ENCODE measurements at places on chromosomes 2 and 18.

GRCh38 chr2:134020608-134021007 lies 233.3 kb upstream of the MGAT5 start:
- peaks cover 18% of the 10 kb centered on the region for H3K4me1 ChIP-seq
- H3K36me3 ChIP-seq: no peaks in the 10 kb centered on the region
- H3K27ac ChIP-seq: no peak overlapping the region
- no peak for DNase-seq
- H3K4me3 ChIP-seq: no peak overlapping the region

DNA sequence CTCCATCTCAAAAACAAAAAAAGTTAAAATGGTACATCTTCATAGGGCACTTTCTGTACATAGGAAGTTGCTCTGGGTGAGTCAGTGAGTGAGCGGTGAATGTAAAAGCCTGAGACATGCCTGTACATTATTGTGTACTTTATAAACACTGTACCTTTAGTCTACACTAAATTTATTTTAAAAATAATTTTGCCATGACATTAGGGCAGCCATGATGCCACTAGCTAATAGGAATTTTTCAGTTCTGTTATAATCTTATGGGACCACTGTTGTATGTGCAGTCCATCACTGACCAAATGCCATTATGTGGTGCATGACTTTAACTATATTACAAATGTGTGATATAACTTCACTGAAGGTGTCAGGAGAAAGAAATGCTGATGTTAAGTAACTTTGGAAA lies 11.0 kb upstream of the TXNDC2 start:
- peaks cover 9% of the 10 kb centered on the region for H3K4me1 ChIP-seq
- H3K4me3 ChIP-seq: no peak overlapping the region
- H3K27me3 ChIP-seq: peaks cover 57% of the 10 kb centered on the region
- no peak for DNase-seq

DNA sequence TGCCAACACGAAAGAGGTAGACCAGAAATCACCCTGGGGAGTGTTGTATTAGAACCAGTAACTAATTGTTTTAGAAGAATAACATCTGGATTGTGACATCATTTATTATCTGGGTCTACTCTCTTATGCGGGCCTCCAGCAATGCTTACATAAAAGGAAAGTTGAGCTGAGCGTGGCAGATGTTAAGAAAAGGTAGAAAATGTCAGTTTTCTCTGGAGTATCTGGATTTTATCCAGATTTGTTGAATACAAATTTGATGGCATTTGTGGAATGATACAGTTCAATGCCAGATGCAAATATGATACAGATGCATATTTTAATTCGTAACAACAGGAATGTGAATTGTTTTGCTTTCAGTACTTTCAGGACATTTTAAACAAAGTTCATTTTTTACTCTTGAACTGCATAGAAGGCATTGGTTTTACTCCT lies 90.3 kb downstream of the PRPF40A start:
- DNase-seq: no peak
- no peak overlapping the region for H3K4me3 ChIP-seq
- H3K4me1 ChIP-seq: peaks cover 10% of the 10 kb centered on the region

DNA sequence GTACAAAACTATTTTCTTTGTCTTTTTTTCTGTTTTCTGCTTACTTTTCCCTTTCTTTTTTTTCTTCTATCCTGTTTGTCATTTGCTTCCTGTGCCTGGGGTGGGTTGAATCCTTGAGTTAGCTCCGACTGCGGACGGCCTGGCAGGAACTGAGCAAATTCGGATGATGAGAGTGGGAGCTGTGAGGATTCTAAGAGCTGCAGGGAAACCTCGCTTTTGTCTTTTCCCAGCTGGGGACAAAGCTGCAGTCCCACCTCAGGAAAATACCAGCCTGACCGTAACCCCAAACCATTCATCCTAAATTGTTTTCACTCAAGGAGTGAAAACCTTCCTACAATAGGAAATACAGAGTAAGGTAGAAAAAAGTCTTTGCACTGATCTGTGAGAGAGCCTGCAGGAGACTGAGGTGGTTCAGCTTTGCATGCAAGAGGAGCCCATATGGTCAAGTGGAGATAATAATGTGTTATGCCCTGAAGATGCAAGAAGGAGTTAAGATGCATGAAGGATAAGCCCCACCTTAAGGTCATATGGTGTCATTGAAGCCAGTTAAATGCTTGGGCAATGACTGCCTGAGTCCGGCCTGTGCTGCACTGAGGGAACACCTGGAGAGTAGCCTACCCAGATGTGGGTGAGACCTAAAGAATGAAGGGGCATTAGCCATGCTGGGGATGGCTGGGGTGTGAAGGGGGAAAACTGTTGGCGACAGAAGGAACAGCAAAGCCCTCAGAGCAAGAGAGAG lies 31.7 kb upstream of the ARL4C start:
- H3K27me3 ChIP-seq: peaks cover 19% of the 10 kb centered on the region
- H3K4me1 ChIP-seq: no peaks in the 10 kb centered on the region
- H3K4me3 ChIP-seq: no peak overlapping the region
- H3K36me3 ChIP-seq: no peaks in the 10 kb centered on the region
- no peak for DNase-seq
- peak overlapping the region; percentile 19 for H3K27ac ChIP-seq

DNA sequence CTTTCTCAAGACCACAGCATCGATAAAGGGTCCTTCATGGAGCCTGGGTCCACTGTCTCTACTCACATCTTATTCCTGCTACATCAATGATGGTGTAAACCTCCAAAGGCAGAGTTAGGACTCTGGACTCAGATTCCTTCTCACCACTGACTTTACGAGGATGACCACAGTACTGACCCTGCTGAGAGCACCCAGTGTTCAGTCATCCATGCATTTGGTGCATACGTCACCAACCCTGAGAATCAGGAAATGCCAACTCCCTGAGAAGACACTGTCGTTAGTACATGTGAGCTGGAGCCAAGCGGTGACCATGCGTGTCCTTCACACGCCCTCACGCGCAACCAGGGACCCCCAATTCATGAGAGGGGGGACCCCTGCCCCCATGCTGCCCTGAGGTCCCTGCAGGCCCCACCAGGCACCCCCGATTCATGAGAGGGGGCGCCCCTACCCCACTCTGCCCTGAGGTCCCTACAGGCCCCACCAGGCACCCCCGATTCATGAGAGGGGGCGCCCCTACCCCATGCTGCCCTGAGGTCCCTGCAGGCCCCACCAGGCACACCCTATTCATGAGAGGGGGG lies 178.4 kb upstream of the TPO start:
- no peaks in the 10 kb centered on the region for H3K36me3 ChIP-seq
- peaks cover 4% of the 10 kb centered on the region for H3K4me1 ChIP-seq
- no peaks in the 10 kb centered on the region for H3K27me3 ChIP-seq
- no peak overlapping the region for H3K4me3 ChIP-seq
- no peak for DNase-seq
- peak overlapping the region; percentile 24 for H3K27ac ChIP-seq

- peaks cover 3% of the 10 kb centered on the region for H3K36me3 ChIP-seq
- no peak for DNase-seq
- H3K27ac ChIP-seq: no peak overlapping the region
- H3K4me1 ChIP-seq: peaks cover 4% of the 10 kb centered on the region
- H3K27me3 ChIP-seq: peaks cover 19% of the 10 kb centered on the region
Measured at GRCh38 chr18:42298759-42299675, 344.0 kb downstream of the PIK3C3 start.

DNA sequence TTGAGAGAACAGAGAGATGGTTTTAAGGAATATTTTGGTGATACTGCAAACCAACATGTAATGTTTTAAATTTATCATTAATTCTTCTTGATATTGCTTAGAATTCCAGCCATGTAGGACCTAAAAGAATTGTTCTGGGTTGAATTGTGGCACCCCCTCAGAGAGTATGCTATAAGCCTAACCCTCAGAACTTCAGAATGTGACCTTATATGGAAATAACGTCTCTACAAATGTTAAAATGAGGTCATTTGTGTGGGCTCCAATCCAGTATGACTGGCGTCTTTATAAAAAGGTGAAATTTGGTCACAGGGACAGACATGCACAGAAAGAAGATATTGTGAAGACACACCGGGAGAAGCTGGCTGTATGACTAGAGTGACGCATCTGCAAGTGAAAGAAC lies 193.6 kb downstream of the NRXN1 start:
- H3K4me1 ChIP-seq: no peaks in the 10 kb centered on the region
- no peak overlapping the region for H3K4me3 ChIP-seq
- no peaks in the 10 kb centered on the region for H3K36me3 ChIP-seq
- H3K27me3 ChIP-seq: no peaks in the 10 kb centered on the region
- no peak for DNase-seq
- no peak overlapping the region for H3K27ac ChIP-seq

DNA sequence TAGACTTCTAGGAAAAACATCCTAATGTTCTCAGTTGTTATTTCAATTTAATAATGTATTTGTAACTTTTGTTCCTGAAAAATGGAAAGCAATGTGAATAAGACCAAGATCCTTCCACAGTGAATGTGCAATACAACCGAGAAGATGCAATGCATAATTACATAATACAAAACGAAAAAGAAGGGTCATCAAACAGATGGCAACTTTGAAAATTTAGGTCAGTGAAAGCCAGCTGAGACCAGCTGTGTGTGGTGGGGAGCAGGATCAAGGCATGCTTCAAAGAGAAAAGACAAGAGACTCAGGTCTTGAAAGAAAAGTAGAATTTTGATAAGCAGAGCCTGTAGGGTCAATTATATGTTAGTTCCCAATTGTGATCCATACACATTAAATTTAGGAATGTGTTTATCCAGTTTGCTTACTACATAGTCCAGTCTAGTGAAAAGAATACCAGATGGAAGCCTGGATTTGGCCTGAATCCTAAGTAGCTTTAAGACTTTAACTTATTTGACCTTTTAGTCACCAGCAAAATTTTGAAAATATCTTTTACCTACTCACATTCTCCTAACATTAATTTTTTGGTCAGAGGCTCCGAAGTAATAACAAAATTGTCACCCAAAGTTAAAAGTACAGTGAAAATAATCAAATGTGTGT lies 93.7 kb downstream of the COBLL1 start:
- no peak overlapping the region for H3K4me3 ChIP-seq
- no peaks in the 10 kb centered on the region for H3K36me3 ChIP-seq
- H3K4me1 ChIP-seq: no peaks in the 10 kb centered on the region
- H3K27ac ChIP-seq: no peak overlapping the region
- no peaks in the 10 kb centered on the region for H3K27me3 ChIP-seq

DNA sequence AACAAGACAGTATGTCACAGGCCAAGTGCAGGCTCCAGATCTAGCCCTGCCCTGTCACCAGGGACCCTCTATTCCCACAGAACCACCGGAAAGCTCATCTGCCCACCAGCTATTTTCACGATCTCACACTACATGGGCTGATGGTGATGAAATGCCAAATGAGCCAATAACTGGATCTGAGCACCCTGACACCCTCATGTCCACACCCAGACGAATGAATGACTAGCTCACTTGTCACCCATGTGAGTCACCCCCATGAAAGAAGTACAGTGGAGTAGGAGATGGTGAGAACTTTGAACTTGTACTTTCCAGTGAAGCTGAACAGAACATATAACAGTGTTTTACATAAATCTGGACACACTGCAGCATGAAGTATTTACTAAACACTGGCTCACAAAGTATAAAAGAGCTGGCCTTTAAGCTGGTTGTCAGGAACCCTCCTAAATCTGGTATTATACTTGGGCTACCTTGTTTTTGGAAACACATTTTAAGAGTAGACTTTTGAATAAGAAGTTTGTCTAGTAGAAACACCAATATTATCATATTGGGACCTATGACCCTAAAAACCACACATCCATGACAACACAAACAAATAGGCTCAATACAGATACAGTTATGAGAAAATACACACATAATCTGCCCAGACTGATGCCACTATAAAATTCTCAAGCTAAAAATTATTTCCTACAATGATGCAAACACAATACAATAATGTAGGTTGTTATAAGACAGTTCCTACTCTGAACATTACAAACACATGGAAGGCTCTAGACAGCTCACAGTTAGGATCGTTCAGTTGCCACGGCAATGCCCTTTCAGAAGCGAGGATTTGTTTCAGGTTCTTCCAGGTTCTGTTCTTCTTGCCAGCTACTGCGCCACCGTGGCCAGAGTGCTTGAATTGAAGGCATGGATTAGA lies 19.0 kb downstream of the INO80C start:
- H3K27me3 ChIP-seq: no peaks in the 10 kb centered on the region
- DNase-seq: no peak
- H3K4me3 ChIP-seq: no peak overlapping the region
- H3K4me1 ChIP-seq: peaks cover 11% of the 10 kb centered on the region
- H3K27ac ChIP-seq: peak overlapping the region; percentile 19

DNA sequence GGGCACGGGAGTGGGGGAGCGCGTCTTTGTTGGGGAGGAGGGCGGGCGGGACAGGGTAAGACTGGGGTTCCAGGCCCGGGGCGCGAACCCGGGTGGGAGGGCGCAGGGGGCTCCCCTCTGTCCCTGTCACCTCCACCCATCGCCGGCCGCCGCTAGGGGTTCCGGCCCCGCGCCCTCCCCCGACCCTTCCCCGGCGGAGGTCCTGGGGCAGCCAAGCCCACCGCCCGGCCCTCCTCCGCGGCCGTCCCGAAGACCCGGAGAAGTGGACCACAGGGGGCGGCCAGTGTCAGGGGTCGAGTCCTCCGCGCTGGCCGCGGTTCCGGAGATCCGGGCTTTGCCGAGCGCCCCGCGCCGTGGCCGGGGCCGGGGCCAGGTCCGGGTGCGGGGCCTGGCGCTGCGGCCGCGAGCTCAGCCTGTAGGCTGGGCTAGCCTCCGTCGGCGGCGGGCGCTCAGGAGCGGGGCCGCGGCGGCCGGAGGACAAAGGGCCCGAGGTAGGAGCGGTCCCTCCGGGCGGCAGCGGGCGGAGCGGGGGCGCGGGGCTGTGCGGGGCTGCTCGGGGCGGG lies 16.6 kb upstream of the E2F6 start:
- peaks cover 8% of the 10 kb centered on the region for H3K4me1 ChIP-seq
- H3K36me3 ChIP-seq: peaks cover 7% of the 10 kb centered on the region
- no peak overlapping the region for H3K4me3 ChIP-seq
- peaks cover 70% of the 10 kb centered on the region for H3K27me3 ChIP-seq

DNA sequence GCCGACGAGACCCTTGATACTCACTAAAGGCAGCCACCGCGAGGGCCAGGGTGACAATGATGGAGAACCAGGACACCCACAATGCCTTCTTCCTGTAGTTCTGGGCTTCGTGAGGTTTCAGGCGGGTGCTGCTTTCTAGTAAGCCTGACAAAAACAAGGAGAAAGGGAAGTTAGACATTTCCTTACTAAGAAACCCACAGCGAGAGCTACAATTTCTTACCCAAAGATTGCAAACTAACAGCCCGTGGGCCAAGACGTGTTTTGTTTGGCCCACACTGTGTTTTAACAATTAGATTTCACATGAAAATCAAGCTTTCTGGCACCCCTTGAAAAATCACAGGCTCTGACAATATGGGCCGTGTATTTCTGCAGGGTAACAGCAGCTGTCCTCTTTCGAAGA lies 5.6 kb downstream of the TMEM163 start:
- peak overlapping the region; percentile 21 for H3K4me3 ChIP-seq
- H3K36me3 ChIP-seq: no peaks in the 10 kb centered on the region
- H3K4me1 ChIP-seq: peaks cover 29% of the 10 kb centered on the region
- DNase-seq: no peak
- peaks cover 75% of the 10 kb centered on the region for H3K27me3 ChIP-seq

DNA sequence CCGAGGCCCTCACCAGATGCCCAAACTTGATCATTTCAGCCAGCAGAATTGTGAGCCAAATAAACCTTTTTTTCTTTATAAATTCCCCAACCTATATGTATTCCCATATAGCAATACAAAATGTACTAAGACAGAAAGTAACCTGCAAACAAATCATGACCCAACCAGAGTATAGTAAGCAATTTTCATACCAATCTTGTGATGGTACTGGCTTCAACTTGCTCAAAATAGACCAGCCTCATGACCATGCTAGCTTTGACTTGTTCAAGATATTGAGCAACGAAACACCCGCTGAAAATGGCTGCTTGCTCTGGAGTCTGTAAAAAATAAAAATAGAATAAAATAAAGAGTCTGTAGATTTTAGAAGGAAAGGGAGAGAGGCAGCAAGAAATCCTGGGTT lies 97.6 kb downstream of the C1D start:
- no peak for DNase-seq
- H3K36me3 ChIP-seq: no peaks in the 10 kb centered on the region
- H3K27me3 ChIP-seq: peaks cover 22% of the 10 kb centered on the region
- H3K4me1 ChIP-seq: no peaks in the 10 kb centered on the region
- H3K27ac ChIP-seq: no peak overlapping the region

Measured in T-helper 17 cell (primary cell).